ENCODE measurements at places on chromosomes 2 and 18.

- no peak for DNase-seq
These were observed 15.5 kb downstream of the SCYGR4 start for GRCh38 chr2:227632827-227633226.

DNA sequence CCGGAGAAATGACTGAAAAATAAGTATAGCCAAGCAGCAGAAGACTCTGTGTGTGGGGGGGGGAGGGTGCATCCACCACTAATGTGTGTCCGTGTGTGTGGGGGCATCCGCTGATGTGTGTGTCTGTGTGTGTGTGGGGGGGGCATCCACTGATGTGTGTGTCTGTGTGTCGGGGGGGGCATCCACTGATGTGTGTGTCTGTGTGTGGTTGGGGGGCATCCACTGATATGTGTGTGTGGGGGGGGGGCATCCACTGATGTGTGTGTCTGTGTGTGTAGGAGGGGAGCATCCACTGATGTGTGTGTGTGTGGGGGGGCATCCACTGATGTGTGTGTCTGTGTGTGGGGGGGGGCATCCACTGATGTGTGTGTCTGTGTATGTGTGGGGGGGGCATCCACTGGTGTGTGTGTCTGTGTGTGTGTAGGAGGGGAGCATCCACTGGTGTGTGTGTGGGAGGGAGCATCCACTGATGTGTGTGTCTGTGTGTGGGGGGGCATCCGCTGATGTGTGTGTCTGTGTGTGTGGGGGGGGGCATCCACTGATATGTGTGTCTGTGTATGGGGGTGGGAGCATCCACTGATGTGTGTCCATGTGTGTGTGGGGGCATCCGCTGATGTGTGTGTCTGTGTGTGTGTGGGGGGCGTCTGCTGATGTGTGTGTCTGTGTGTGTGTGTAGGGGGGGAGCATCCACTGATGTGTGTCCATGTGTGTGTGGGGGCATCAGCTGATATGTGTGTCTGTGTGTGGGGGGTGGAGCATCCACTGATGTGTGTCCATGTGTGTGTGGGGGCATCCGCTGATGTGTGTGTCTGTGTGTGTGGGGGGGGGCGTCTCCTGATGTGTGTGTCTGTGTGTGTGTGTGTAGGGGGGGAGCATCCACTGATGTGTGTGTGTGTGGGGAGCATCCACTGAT is 125.0 kb downstream of the NFATC1 start:
- DNase-seq, result no peak

DNA sequence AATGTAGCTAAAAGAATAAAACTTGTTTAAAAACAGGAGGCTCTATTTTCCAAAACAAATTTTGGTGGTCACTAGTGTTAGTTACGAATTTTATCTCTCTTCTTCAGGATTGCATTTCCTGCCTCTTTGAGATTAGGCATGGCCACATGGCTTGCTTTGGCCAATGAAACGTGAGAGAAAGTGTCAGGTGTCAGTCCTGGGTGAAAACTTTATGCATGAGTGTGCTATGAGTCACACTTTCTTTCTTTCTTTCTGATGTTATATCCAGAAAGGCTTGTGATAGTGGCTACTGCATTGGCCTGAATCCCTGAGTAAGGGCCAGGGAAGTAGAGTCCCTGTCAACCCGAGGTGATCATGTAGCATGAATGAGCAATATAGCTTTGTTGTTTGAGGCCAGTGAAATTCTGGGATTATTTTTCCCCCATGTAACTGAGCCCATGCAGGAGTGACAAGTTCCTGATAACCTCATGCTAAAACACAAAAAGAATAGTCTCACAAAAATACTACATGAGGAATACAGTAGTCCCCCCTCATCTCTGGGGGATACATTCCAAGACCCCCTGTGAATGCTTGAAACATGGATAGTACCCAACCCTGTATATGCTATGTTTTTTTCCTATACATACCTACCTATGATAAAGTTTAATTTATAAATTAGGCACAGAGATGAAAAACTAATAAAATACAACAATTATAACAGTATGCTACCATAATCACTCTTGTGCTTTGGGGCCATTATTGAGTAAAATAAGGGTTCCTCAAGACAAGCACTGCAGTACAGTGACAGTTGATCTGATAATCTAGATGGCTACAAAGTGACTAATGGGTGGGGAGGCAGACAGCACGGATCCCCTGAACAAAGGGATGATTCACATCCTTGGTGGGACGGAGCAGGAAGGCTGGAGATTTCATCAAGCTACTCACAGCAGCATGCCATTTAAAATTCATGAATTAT is 109.5 kb downstream of the CDC42EP3 start:
- DNase-seq, result peak; percentile 69

DNA sequence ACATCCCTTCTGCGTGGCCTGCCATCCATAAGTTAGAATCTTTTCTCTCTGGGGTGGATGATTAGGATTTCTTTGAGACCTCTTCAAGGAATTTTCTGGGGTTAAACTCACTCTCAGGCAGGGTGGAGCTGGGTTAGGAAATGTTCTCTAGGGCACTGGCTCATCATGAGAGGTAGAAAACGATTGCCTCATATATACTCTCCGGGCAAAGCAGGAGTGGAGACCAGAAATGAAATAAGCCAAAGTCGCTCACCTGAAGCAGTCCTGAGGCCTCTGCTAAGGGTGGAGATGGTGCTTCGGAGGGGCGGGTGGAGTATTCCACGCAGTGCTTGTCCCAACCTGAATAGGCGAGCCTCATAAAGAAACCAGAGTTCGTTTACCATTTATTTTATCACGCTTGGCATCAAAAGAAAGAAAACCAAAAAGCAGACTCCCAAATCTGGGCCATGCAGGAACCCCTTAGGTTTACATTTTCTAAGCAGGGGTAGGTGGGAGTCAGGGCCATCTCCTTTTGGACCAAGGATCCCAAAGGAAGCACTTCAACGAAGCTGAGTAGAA is 249.3 kb upstream of the MEIS1 start:
- no peak for DNase-seq

GRCh38 chr2:212921711-212922110 is 229.7 kb downstream of the IKZF2 start:
- no peak for DNase-seq

- DNase-seq, result no peak
These were observed 630 bp upstream of the ZNF512 start for GRCh38 chr2:27582129-27582694.

GRCh38 chr2:207629553-207629952 is 4.4 kb upstream of the METTL21A start:
- no peak for DNase-seq

GRCh38 chr18:58865701-58866065 is 1.0 kb downstream of the ZNF532 start:
- no peak for DNase-seq
